NCI-H526 treated with DMSO at 0.1 percent for 48 hours (cell line): ENCODE measurements at places on chromosomes 5 and 9.

DNA sequence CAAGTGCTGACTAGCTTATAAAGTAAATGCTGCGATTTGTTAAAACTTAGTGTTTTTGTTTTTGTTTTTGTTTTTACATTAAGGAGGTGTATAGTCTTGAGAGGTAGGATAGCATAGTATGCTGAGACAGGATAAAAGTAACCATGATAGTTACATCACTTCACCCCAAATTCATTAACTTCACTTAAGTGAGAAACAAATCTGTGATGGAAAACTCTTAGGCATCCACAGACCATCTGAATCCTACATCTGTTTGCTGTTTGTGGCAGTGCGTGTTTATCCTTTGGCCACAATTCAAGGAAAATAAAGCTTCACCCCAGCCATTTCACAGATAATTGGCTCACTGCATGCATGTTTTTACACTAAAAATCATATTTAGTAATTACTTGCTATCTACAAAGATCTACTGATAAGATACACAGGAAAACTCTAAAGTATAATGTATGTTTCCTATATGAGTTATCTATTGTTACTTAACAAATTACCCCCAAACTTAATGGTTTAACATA is 82.0 kb downstream of the ZNF622 start:
- DNase-seq: no peak

GRCh38 chr5:75040973-75041372 is 11.4 kb downstream of the GCNT4 start:
- no peak for DNase-seq

GRCh38 chr9:132543960-132544359 is 38.4 kb upstream of the BARHL1 start:
- DNase-seq: no peak

- DNase-seq: no peak
Measured at GRCh38 chr9:105052346-105052745, 124.4 kb upstream of the ABCA1 start.

- no peak for DNase-seq
Measured at GRCh38 chr5:167503926-167504720, 787.3 kb upstream of the WWC1 start.

GRCh38 chr5:119287547-119288111 is 68.2 kb upstream of the TNFAIP8 start:
- no peak for DNase-seq
